ENCODE measurements at places on chromosomes 5 and 9.

DNA sequence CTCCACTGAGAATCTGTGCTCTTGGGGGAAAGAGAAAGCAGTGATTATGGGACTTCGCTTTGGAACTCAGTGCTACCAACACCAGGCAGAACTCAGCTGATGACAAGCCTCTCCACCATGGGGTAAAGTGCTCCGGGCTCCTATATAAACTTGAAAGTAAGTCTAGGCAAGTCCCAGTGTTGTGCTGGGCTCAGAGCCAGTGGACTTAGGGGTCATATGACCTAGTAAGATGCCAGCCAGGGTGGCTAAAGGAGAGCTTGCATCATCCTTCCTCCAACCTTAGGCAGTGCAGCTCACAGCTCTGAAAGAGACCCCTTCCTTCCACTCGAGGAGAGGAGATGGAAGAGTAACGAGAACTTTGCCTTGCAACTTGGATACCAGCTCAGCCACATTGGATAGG is 35.1 kb upstream of the FREM1 start:
- DNase-seq, result no peak

GRCh38 chr9:92206488-92206887 is 87.0 kb downstream of the IARS1 start:
- no peak for DNase-seq

GRCh38 chr5:175579742-175580432 is 78.0 kb upstream of the HRH2 start:
- DNase-seq, result no peak

DNA sequence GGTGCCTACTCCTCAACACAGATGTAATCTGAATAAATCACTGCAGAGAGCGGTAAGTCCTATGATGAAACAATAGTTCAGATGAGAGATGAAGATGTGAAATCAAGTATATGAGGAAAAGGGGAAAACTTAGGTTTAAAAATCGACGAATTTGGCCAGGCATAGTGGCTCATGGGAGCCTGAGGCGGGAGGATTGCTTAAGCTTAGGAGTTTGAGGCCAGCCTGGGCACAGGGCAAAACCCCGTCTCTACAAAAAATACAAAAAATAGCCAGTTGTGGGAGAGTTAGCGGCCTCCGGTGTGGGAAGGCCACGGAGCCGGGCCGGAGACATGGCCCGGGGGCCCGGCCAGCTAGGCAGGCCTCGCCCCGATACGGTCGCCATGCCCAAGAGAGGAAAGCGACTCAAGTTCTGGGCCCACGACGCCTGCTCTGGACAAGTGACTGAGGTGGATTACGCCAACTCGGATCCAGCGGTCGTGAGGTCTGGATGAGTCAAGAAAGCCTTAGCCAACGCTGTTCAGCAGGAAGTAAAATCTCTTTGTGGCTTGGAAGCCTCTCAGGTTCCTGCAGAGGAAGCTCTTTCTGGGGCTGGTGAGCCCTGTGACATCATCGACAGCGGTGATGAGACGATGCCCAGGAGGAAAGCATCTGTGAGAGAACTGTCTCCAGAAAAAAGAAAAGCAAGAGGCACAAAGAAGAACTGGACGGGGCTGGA is 62.8 kb upstream of the SUB1 start:
- DNase-seq, result no peak

GRCh38 chr5:143870871-143871632 is 59.1 kb downstream of the HMHB1 start:
- no peak for DNase-seq

Data from GM12892 (cell line).